NCI-H1930 (cell line): ENCODE measurements at places on chromosomes 6 and 20.

DNA sequence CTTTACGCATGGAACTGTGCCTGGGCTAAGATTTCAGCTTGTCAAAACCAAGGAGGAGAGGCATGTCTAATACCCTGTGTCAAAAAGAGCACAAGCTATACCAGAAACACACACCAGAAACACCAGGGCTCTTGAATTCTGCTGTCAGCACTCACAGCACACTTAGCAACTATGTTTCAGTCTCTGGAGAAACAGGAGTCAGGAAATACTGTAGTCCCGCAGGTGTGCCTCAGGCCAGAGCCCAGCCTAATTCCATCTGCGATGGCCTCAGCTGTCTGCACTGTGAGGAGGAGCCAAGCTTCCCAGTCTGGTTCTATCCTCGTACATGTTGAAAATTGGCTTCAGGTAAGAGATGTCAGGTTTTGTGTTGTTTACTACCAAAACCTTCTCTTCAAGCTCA lies 31.6 kb downstream of the MTRES1 start:
- no peak for DNase-seq

DNA sequence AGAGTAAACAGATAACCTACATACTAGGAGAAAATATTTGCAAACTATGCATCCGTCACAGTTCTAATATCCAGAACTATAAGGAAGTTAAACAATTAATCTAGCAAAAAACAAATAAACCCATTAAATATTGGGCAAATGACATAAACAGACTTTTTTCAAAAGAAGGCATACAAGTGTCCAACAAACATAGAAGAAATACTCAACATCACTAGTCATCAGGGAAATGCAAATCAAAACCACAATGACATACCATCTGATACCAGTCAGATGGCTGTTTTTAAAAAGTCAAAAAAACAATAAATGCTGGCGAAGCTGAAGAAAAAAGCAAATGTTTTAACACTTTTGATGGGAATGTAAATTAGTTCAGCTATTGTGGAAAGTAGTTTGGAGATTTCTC lies 1117.7 kb upstream of the MAP3K7 start:
- DNase-seq = no peak

- no peak for DNase-seq
These were observed 11.0 kb upstream of the SIM1 start for GRCh38 chr6:100475554-100476320.

DNA sequence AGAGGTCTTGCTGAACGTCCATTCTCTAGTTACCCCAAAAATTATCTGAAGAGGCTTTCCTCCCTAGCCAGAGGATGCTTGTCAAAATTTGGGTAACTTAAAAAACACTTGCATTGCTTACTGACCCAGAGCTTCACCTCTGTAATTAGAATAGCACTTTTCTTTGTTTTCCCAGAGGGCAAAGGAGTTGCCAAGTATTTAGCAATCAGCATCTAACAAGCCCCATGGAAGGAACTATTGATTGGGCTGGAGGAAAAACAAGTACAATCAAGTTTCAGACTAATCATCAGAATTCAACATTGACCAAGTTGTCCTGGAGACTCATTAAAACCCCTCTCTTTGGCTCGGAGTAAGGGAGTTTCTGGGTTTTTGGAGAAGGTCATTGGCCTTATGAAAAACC lies 226.4 kb downstream of the TBC1D7 start:
- no peak for DNase-seq

- no peak for DNase-seq
These were observed 29.9 kb downstream of the EZR start for GRCh38 chr6:158789115-158789917.

- DNase-seq = no peak
These were observed 54.1 kb downstream of the ZNF217 start for GRCh38 chr20:53539516-53539915.

DNA sequence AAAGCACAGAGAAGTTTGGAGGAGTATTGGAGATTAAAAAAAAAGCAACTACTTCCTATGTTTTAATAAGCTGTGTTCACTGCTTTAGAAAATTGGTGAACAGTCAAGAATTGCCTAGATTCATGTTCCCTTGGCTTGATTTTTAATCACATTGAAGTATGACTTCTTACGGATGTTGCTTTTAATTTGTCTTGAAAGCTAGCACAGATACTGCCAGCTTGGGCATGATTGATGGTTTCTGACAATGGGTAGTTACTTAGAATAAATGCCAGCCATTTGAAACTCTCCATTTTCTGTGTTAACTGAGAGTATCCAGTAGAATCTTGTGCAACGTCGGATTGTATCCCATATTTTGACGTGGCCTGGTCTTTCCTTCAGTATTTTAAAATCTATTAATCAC lies 178.0 kb downstream of the DTNBP1 start:
- DNase-seq = no peak

GRCh38 chr6:35534407-35535170 lies 21.9 kb upstream of the TULP1 start:
- no peak for DNase-seq

DNA sequence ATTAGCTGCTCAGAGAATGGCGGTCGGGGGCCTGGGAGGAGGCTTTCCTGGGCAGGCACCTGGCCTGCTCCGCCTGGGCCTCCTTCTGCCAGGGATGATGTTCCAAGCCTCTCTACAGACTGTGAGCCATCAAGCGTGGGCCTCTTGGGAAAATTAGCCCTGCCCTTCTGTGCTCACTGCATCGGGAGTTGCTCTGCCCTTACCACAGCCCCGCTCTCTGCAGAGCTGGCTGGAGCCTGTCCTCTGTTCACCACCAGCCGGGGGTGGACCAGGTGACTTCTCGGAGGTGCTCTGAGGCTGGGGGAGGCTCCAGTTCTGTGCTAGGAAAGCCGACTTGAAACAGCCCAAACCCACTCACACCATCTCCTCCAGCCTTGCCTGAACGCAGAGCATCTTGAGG lies 24.2 kb downstream of the MDGA1 start:
- DNase-seq = no peak
